ENCODE measurements at places on chromosomes 3 and 15.

- DNase-seq: no peak
Measured at GRCh38 chr3:168722091-168722490, 626.4 kb upstream of the GOLIM4 start.

DNA sequence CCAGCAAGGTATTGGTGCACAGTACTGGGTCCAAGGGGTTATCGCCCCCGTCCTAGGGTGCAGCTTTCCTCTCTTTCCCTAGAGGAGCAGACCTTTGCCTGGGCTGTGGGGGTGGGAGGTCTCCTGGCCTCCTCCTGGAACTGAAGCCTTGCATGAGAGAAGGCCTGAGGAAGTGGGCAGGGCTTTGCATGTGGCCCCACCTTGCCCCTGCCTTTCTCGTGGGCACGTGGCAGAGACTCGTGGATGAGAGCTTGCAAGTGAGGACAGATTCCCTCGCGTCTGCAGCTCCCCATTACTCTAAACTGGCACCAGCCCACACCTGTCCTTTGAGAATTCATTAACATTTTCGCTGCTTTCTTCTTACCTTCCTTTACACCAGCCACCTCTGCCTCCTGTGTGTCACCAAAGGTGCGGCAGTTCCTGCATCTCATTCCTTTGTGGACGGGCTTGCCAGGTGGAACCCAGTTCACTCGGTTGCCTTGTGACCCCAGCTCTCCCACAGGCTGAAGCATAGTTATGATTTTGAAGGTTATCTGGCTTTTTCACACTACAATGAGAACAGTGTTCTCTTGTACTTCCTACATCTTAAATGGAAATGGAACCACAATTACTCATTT, 40.9 kb upstream of the NR2C2 start:
- DNase-seq: no peak

- DNase-seq: no peak
Measured at GRCh38 chr3:161406594-161407555, 35.6 kb upstream of the SPTSSB start.

DNA sequence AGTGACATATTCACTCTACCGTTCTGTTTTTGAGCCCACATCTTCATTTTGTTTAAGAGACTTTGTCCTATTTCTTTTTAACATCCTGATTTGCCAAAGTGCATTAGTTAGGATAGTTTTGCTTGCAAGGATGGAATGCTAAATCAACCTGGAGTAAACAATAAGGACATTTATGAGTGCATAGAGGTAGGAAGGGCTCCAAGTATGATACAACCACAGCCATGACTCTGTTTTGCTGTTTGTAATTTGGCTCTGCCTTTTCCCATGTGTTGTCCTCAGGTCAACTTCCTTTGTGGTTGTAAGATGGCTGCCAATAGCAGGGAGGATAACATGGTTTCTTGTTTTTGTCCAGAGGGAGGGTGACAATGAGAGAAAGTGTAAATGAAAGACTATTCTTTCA, 66.4 kb upstream of the GOLIM4 start:
- DNase-seq: peak; percentile 7

DNA sequence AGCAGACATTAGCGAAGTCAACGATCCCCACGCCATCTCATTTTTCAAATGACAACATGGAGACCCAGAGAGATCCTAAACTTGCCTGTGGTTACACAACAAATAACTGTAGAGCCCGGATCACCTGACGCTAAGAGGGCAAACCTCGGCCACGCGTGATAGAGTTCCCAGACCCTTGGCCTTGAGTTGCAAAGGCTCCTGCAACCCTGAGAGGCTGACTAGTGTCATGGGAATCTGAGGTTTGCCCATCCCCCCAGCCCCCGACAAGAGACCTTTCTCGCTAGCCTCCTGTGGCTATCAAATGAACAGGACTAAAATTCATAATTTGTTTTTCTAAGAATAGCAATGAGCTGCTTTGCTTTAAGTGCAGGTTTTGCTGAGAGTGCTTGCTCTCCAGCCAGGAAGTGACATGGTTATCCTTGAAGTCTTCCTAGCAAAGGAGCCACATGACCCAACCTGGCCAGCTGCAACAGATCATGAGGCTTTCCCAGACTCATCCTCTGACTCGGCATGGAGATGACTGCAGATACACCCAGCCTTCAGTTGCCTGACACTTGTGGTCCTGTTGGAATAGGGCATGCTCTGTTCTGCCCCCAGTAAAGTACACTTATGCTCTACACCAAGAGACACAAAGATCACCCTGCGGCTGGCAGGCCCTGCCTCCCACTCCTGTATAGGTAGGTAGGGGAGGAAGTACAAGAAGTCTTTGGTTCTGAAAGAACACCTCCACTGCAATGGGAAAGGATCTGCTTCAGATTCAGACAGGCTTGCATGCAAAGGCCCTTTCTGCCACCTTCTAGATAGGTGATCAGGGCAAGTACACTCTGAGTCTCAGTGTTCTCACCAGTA, 36.0 kb downstream of the MCF2L2 start:
- no peak for DNase-seq

DNA sequence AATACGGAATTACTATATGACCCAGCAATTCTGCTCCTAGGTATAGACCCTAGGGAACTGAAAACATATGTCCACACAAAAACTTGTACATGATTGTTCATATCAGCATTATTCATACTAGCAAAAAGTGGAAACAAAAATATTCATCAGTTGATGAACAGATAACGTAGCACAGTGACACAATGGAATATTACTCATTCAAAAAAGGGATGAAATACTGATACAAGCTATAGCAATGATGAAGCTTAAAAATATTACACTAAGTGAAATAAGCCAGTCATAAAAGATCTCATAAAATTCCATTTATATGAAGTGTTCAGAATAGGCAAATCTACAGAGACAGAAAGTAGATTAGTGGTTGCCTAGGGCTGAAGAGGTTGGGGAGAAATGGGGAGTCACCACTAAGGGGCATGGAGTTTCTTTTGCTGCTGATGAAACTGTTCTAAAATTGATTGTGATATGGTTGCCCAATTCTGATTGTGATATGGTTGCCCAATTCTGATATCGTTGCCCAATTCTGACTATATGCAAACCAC, 10.5 kb downstream of the C15orf61 start:
- no peak for DNase-seq

- DNase-seq: peak; percentile 45
Measured at GRCh38 chr3:129829640-129830039, 63.9 kb downstream of the TMCC1 start.

- DNase-seq: peak; percentile 0
Measured at GRCh38 chr3:111577798-111578685, 17.1 kb downstream of the ZBED2 start.

Measured in hindlimb muscle (tissue), 1 donor.